ENCODE measurements at places on chromosomes 5 and 9.

- DNase-seq = peak; percentile 51
Measured at GRCh38 chr5:149320791-149321330, 24.4 kb upstream of the GRPEL2 start.

DNA sequence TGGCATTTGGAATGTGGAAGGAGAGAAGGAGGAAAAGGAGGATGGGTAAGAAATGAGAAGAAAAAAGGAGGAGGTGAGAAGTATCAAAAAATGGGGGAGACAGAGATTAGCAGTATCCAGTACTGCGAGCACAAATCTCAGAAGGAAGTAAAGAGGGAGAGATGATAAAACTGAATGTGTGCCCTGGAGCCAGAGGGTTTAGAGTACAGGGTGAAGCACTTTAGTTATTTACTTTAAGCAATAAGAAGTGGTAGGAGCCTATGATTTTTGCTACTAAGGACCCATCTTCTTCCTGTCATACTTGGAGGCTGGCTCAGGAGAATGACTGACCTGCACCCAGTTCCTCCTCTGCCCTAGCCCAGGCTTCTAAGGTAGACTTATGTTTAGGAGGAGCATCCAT is 94.9 kb downstream of the ADRB2 start:
- no peak for DNase-seq

- peak; percentile 68 for DNase-seq
Measured at GRCh38 chr5:179530069-179530998, 20.0 kb upstream of the RUFY1 start.

DNA sequence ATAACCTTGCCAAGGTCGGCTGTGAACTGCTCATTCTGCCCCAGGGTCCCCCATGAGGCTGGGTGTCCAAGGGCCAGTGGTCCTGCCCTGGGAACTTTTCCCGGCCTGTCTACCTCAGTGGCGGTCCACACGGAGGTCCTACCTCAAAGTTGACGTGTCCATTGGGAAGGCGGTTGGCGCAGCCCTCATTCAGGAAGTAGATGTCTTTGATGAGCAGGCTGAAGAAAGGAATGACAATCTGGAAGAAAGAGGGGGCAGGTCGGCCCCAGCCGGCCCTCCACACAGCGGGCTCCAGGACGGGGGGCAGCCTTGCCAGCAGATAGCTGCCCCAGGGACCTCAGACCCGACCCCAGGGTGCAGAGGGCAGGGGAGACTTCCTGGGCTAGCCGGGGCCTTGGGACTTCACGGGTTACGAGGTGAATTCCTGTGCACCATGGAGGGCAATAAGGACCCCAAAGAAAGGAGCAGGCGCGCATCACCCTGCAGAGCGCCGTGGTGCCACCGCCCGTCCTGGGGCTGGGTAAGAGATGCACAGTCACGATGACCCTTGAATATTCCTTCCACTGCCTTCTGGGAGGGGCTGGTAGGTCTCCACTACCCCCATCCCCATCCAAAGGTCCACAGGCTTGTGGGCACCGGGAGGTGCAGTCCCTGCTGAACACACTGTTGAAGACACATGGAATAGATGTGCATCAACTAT is 42.9 kb upstream of the RNF130 start:
- no peak for DNase-seq

- peak; percentile 40 for DNase-seq
Measured at GRCh38 chr9:111975709-111976108, 79.1 kb downstream of the UGCG start.

GRCh38 chr9:100455470-100455869 is 17.5 kb upstream of the TMEFF1 start:
- no peak for DNase-seq

DNA sequence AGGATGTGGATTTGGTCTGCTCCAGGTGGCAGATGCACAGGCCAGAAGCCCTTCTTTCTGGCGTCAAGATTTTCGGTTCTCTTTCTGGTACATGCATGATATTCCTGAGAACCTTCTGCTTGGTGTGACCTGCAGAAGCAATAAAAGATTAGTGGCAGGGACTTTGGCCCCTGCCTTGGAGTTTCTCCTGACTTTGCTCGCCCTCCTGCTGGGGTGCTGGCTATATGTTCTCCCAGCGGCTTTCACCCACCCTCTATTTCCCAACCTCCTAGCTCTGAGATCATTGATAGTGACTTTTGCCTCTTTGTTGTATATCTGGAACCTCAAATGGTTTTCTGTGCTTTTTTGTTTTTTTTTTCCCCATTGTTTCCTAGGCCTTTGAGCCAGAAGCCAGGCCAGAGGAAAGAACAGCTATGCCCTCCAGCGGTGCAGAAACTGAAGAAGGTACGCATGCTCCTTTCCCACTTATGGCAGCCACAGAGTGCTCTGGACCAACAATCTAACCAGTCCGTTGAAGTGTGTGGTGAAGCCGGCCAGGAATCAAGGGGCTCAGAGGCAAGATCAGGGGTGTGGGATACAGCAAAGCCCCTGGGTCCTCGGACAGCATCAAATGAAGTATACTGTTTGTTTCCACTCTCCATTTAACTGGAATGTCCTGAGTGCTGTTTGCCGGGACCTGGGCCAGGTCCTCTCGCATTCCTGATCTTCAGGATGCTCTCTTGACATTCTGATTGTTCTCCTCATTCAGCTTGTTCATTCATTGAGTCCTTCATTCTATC is 154.5 kb downstream of the ARHGEF28 start:
- DNase-seq = no peak

- DNase-seq = no peak
Measured at GRCh38 chr5:68928617-68929302, 165.1 kb upstream of the SLC30A5 start.

- DNase-seq = peak; percentile 58
Measured at GRCh38 chr5:54243483-54244080, 66.8 kb downstream of the ARL15 start.

DNA sequence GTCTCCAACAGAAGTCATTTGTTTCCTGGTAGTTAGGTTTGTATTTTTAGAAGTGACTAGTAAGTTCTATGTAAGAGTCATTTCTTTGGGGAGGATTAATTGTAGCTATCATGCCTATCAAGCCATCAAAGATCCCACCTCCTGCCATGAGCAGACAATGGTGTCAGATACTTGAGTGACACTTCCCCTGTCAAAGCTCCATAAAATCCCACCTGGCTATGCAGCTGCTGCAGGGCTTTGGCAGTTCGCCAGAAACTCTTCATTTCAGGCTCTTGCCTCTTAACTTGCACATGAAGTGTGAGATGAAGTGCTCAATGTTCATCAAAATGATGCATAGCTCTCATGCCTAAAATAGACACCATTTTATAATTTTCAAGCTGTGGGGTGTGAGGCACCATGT is 312.1 kb downstream of the CDH12 start:
- DNase-seq = peak; percentile 4

DNA sequence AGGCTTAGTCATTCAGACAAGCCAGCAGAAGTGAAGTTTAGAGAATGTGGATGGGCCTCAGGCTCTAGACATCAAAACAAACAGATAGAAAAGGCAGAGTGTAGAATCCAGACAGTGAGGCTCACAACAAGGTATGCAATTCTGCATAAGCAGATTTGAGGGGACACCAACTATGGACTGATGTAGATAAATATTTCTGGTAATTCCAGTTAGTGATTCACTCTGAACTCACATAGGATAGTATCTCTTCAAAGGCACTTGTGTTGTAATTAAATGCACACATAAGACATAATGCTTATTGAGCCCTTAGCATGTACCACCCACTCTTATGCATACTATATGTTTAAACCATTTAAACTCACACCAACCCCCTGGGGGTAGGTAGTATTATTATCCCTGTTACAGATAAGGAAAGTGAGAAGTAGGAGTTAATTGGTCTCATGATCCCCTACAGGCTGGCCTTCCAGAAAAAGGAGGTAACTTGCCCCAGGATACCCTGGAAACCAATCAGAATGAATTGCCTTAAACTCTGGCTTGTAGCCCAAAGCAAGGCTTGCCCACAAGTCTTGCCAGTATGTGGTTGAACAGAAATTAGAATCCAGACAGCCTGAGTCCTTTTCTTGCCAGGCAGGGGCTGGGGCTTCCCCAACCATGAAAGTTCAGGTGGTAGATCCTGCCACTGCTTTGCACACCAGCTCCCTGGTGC is 39.5 kb upstream of the HSPB3 start:
- DNase-seq = no peak

DNA sequence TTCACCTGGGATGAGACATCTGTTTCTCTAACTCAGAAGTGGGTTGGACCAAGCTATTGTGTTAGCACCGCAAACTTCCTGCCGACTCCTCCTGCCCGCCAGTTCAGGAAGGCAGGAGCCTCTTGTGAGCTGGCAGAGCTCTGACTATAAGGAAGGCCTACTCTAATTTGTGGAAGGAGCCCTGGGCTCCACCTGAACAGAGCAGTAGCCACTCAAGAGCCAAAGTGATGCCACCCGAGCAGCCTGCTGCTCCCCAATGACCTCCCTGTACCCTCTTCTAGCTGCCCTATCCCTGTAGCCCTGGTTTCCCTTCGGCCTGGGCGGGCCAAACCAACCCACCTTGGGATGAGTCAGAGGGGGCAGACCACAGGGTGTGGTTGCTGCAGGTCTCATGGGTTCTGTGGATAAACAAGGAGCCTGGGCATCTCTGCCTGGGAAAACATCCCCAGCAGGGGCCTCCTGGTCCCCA is 81.6 kb downstream of the PSD2 start:
- no peak for DNase-seq

- DNase-seq = no peak
Measured at GRCh38 chr5:148778882-148779281, 47.5 kb upstream of the ADRB2 start.

- DNase-seq = no peak
Measured at GRCh38 chr5:79001471-79001870, 16.4 kb upstream of the ARSB start.

DNA sequence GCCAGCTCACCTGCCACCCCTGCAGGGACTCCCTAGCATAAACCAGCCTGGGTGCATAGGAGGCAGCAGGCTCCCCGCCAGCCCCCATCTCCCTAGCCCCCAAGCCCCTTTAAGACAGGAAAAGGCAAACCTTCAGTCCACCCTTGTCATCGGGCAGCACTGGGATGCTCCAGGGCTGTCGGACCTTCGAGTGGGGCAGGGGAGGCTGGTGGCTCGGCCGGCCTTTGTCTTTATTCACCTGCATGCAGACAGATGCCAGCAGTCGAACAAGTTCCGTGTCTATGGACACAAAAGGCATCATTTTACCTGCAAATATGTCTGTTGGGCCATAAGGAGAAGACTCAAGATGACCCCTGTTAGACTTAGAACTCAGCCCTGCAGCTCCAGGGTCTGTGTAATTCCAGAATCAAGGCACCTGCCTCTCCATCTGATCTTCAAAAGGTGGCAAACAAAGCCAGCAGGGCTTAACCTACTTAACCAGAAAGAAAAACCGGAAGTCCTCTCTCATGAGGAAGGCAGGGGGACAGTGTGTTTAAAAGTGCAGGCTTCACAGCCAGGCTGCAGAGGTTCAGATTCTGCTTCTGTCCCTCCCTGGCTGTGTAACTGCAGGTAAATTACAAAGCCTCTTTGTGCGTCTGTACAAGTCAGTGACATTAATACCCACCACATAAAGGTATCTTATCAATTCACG is 16.2 kb downstream of the ANKS6 start:
- no peak for DNase-seq

DNA sequence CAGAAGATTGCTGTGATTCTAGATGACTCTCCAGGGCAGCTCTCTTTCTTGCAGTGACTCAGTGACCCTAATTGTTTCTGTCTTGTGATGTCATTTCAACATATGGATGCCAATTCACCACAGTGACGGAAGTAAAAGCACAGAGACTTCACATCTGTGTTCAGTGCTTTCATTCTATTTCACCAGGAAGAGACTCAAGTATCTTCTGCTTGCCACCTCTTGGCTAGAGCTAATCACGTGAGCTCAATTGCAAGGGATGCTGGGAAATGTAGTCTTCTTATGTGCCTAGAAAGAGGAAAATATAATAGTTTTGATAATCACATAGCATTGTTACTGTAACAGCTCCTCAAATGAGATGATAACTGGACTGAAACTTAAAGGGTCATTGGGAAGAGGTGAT is 453.3 kb upstream of the KLF4 start:
- no peak for DNase-seq

DNA sequence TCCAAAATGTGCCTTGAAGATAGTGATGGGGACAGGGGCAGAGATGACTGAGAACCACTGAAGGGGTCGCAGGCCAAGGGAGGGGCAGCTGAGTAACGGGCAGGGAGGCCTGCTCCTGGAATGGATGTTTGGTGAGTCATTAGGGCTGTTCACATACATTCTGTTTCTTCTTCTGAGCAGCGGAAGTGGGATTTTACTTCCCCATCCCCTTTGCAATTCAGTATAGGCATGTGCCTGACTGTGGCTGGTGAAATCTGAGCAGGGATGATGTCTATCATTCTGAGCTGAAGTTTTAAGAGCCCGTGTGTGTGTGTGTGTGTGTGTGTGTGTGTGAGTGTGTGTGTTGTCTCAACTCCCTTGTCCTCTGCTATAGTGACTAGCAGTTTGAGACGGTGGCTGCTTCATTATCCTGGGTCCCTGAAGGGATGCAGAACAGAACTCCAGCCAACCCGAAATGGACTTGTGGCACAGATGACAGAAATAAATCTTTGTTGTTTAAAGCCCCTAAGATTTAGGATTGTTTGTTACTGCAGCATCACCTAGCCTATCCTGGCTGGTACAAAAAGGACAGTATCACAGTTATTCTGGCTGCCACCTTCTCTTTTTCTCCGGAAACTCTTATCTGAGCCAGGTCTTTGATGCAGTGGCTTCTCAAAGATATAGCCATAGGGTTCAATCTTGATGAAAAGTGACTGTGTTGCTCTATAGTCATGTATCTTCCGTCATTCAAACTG is 29.2 kb upstream of the TGFBI start:
- no peak for DNase-seq

DNA sequence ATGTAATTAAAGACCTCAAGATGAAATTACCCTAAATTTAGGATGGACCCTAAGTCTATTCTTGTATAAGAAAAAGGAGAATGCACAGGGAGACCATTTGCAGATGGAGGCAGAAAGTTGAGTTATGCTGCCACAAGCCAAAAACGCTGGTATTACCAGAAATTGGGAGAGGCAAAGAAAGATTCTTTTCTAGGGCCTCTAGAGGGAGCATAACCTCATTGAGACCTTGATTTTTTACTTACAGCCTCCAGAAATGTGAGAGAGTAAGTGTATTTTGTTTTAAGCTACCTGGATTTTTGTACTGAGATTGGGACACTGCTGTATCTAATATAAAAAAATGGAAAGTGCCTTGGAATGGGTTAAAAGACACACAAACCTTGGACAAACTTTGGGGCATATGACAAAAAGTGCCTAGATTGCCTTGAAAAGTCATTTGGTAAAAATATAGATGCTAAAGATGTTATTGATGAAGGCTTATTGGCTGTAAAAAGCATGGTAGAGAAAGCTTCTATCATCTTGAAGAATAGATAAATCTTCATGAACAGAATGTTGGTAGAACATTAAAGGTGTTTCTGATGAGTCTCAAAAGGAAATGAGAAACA is 174.7 kb upstream of the PRDM9 start:
- DNase-seq = peak; percentile 48

Measured in neural progenitor cell (in vitro differentiated cells).